Activated naive CD8-positive, alpha-beta T cell treated with anti-CD3 and anti-CD28 coated beads, Interleukin-2, amount 10 ng/mL, durations not matched to agents 7 days and 5 days (primary cell): ENCODE measurements at places on chromosomes 12 and 14. TPM values are rescaled to one million over a fixed set of nuclear protein-coding genes. Genes with fewer than 3 reads are reported as not detected.
A peak's percentile ranks its signal among the peaks of the same experiment; 100 is the strongest.

The MYF6 gene
- total RNA-seq = not detected

The BEGAIN gene
- total RNA-seq = 2.3 TPM

The NINJ2 gene
- 7.8 TPM for total RNA-seq

The TAS2R50 gene
- 1.1 TPM for total RNA-seq

GRCh38 chr14:49975276-49975675 is 82.4 kb downstream of the ARF6 start:
- H3K36me3 ChIP-seq = peaks cover 20% of the 10 kb centered on the region
- peaks cover 79% of the 10 kb centered on the region for H3K4me1 ChIP-seq
- H3K27me3 ChIP-seq = no peaks in the 10 kb centered on the region
- H3K27ac ChIP-seq = peak overlapping the region; percentile 50
- no peak for DNase-seq

DNA sequence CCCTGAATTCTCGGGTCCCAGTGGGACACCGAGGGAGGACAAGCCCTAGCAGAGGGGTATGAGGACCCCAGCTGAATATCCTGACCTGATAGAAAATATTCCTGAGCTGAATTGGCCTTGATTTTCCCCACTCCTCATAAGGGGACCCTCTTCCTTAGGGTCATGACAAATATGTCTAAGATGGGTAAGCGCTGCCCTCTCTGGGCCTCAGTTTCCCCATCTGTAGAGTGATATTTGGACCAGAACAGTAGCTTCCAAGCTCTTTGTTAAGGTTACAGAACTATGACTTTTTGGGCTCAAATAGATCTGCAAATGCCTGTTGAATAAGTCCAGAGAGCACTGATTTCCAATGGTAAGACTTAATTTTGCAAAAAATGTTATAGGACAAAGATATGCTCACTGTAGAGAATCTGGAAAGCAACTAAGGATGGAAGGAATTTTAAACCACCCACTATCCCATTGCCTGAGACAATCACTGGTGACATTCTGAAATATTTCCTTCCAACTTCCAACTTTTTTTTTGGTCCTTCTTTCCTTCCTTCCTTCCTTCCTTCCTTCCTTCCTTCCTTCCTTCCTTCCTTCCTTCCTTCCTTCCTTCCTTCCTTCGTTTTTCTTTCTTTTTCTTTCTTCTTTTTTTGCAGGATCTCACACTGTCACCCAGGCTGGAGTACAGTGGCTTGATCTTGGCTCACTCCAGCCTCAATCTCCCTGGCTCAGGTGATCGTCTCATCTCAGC is 32.0 kb downstream of the MYL2 start:
- H3K4me1 ChIP-seq = peaks cover 4% of the 10 kb centered on the region
- no peak for DNase-seq
- H3K27me3 ChIP-seq = peaks cover 11% of the 10 kb centered on the region
- H3K36me3 ChIP-seq = no peaks in the 10 kb centered on the region

DNA sequence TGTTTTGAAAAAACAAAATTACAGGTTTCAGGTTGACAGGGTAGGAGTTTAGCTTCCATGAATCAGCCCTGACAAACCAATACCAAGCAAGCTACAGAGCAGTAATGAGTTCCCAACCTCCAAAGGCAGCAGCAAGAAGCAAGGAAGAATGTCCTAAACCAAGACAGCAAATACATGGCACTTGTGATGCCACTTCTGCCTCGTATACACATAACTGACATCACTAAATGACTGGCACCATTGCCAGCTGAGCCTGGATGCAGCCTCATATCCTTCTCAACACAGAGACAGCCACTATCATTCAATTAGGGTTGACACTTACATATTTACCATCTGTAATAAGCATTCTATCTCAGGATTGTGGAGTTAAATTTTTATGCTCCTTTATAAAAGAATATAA is 35.0 kb upstream of the MDM1 start:
- H3K27me3 ChIP-seq = no peaks in the 10 kb centered on the region
- no peak overlapping the region for H3K27ac ChIP-seq
- peaks cover 46% of the 10 kb centered on the region for H3K4me1 ChIP-seq
- H3K36me3 ChIP-seq = peaks cover 4% of the 10 kb centered on the region
- no peak for DNase-seq
- no peak overlapping the region for H3K4me3 ChIP-seq

GRCh38 chr14:81535396-81536164 is 1.9 kb upstream of the SEL1L start:
- H3K4me3 ChIP-seq = no peak overlapping the region
- peaks cover 2% of the 10 kb centered on the region for H3K27me3 ChIP-seq
- H3K36me3 ChIP-seq = no peaks in the 10 kb centered on the region
- DNase-seq = no peak
